Ovary (tissue), 10 donors: ENCODE measurements at places on chromosomes 6 and 20. TPM values are rescaled to one million over a fixed set of nuclear protein-coding genes. Genes with fewer than 3 reads are reported as not detected.

GRCh38 chr20:35772563-35773058 lies 796 bp downstream of the PHF20 start:
- peaks cover 13% of the 10 kb centered on the region for H3K4me1 ChIP-seq
- H3K27me3 ChIP-seq = no peaks in the 10 kb centered on the region
- peak overlapping the region; percentile 88 for H3K27ac ChIP-seq
- peak overlapping the region; percentile 67 for H3K4me3 ChIP-seq
- no peak for DNase-seq
- no peaks in the 10 kb centered on the region for H3K36me3 ChIP-seq

- H3K27ac ChIP-seq = no peak overlapping the region
- H3K36me3 ChIP-seq = no peaks in the 10 kb centered on the region
- H3K4me3 ChIP-seq = no peak overlapping the region
- no peak for DNase-seq
These were observed 43.4 kb upstream of the RALGAPA2 start for GRCh38 chr20:20755674-20756319.

DNA sequence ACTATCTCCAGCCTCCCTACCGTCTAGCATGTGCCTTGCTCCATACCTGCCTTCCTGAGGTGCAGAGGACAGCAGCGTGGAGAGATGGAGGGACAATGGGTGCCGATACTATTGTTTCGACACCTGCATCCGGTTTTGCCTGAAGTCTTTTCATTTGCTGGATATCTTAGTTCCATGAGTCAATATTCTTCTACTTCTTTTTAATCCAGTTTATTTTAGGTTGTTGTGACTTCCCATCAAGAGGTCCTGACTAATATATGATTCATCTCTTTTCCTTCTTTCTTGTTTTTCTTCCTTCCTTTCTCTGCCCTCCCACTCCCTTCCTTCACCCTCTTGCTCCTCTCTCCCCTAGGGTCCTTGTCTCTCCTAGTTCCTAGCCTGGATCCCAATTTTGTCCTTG lies 91.4 kb downstream of the CDH26 start:
- no peak overlapping the region for H3K4me3 ChIP-seq
- no peak for DNase-seq
- no peaks in the 10 kb centered on the region for H3K27me3 ChIP-seq
- H3K27ac ChIP-seq = no peak overlapping the region
- H3K36me3 ChIP-seq = no peaks in the 10 kb centered on the region

GRCh38 chr6:31615748-31616147 lies 714 bp downstream of the AIF1 start:
- H3K27me3 ChIP-seq = no peaks in the 10 kb centered on the region
- H3K4me1 ChIP-seq = no peaks in the 10 kb centered on the region
- no peak overlapping the region for H3K4me3 ChIP-seq
- H3K27ac ChIP-seq = no peak overlapping the region
- DNase-seq = no peak
- no peaks in the 10 kb centered on the region for H3K36me3 ChIP-seq

The SCRT2 gene
- not detected for total RNA-seq

The RPP40 gene
- 3.3 TPM for total RNA-seq
